ENCODE measurements at places on chromosomes 12 and 14. TPM values are rescaled to one million over a fixed set of nuclear protein-coding genes. Genes with fewer than 3 reads are reported as not detected.

Gene FAM186B
- total RNA-seq, result 0.26 TPM

DNA sequence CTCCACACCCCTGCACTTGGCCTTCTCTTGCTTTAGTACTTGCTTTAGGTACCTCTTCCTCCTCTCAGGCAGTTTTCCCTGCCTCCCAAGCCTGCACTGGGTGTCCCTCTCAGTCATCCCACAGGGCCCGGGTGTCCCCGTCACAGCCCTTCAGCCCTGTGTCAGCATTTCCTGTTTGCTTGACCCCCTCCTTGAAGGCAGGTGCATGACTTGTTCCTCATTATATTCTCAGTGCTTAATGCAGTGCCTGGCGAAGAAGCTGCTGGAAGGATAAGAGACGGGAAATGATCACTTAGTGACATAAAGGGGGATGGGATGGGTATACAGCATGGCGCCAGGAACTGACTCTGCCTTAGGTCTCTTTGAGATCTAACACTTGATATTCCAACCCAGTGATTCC, 61.5 kb downstream of the IQSEC3 start:
- no peak for DNase-seq

- DNase-seq, result no peak
Measured at GRCh38 chr14:58862416-58863160, 224.8 kb downstream of the DACT1 start.

Gene BICD1
- 6.1 TPM for total RNA-seq

DNA sequence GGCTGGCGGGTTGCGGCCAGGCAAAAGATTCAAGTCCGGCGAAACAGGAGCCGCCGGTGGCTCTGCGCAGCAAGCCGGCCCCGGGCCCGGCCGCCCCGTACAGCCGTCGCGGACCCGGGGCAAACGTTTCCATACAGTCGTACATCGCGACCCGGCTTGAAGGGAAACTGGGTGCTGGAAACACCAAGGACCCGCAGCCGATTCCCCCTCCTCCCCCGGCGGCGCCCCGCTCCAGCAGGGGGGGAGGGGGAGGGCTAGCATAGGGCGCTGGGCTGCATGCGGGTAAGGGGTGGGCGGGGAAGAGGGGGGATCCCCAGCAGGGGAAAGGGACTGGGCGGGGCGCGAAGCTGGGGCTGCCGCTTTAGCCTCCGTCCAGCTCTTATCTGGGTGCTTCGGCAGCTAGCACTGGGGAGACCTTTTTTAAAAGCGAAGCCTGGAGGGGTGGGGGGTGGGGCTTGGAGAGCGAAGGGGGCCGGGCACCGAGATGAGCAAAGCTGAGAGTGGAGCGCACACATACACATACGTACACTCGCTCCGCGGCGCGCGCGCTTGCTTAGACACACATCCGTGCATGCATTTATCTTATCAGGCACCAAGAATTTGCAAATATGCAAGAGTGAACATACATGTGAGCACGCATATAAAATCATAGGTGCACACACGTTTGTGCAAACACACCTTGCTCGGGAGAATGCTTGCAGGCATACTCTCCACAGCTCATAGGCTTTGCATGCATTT, 11.9 kb downstream of the RARG start:
- peak; percentile 59 for DNase-seq

GRCh38 chr14:59787045-59787674, 83.4 kb downstream of the RTN1 start:
- DNase-seq, result no peak

DNA sequence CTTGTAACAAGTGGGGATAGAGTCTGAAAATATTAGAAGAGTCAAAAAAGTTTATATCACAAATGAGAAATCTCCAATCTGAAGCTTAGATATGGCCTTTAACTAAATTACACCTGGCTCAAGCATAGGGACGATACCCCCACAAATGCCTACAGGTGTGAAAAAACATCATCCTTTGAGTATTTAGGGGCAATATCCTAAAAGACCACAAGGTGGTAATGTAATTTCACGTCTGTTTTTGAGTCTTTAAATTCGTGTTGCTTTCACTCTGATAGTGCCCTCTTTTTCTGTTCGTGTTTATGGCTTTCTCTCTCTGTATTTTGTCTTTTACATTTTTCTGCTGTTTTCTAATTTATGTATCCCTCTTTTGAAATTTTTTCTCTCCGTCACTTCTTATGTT, 84.3 kb downstream of the ETNK1 start:
- peak; percentile 35 for DNase-seq

Gene MAP1LC3B2
- 1.8 TPM for total RNA-seq

GRCh38 chr12:122204167-122205052, 901 bp downstream of the B3GNT4 start:
- DNase-seq, result no peak

DNA sequence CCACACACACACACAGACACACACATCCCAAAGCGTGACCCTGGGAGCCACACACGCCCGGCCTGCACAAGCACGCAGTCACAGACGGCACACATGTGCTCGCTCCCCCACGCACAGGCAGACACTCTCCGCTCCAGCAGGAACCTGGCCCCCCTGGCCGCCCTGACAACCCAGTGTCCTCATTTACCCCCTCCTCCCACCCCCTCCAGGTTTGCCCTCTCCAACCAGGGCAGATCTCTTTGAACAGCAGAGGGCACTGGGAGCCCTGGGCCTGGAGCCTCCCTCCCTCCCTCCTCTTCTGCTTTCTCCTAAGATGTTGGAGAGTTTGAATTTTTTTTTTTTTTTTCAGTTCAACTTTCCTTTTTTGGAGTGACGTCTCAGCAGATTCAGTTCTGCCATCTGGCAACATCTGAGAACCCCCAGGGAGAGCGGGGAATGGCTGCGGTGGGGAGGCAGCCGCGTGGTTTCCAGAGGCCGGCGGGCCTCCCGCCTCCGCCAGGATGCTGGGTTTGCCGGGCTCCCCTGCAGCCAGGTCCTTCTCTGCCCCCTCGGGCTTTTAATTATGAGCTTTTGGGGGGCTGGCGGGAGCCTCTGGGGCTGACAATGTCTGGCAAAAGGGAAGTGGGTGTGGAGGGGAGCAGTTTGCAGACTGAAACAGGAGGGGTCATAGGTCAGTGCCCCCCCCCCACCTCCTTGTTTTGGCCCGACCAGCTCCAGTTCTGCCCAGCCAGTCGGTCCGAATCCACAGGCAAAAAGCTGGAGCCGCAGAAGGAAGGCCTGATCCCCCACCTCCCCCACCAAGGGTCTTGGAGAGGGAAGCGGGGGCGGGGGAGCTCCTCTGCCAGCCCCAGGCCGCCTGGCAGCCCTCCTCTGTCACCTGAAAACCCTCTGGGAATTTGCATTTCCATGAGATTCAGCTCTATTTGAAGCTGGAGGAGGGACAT, 1.3 kb upstream of the NCOR2 start:
- peak; percentile 44 for DNase-seq

DNA sequence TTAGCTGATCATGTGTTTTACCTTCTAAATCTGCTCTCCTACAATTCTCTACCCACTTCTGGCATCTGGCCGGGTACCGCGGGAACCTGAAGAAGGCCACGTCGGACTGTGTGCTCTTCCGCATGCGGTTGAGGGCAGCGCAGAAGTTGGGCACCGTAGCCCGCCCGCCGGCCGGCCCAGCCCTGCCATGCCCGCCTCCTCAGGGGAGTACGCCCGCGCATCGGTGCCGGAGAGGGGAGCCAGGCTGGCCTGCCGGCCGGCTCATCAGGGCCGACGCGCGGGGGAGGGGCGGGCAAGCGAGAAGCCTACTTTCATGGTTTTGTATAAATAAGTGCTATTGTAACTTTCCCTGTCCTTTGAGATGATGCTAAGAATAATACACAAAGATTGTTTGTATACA, 19.9 kb upstream of the ADAMTS20 start:
- DNase-seq, result no peak

DNA sequence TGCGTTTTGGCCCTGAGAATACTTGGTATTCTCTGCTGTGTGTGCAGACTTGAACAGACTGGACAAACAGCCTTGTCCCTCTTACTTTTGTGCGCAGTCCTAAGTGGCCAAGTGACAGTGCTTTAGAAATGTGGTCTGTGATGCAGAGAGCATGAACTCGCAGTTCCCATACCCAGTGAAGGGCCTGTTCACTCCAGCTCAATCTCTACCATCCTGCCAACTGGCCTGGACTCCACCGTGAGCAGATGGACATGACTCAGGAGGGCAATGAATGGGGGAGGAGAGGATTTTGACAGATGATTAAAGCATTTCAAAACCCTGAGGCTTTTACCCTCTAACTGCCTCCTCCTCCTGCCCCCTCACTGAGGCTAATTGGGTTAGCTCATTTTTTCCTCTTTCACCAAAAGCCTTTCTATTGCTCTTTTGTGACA, 62.5 kb upstream of the PYGL start:
- DNase-seq, result peak; percentile 82

DNA sequence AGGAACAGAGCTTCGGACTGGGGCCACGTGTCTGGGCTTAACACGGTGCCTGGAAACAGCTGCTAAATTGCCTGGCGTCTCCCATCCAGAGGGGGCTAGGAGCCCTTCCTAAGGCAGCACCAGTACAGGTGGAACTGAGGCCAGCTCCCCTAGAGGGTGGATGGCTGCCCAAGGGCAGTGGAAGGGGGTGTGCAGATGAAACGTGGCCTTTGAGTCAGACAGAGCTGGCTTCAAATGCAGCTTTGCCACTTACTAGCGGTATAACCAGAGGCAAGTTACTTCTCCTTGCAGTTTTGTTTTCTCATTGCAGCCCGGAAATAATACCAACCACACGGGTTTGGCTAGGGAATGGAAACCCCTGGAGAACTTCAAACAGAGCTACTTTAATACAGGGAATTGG, 59.3 kb upstream of the SLC24A4 start:
- no peak for DNase-seq
